Activated CD8-positive, alpha-beta memory T cell treated with anti-CD3 and anti-CD28 coated beads for 1 hour (primary cell): ENCODE measurements at places on chromosomes 1 and 21.

- DNase-seq, result no peak
These were observed 34.5 kb downstream of the EBNA1BP2 start for GRCh38 chr1:43137445-43138052.

DNA sequence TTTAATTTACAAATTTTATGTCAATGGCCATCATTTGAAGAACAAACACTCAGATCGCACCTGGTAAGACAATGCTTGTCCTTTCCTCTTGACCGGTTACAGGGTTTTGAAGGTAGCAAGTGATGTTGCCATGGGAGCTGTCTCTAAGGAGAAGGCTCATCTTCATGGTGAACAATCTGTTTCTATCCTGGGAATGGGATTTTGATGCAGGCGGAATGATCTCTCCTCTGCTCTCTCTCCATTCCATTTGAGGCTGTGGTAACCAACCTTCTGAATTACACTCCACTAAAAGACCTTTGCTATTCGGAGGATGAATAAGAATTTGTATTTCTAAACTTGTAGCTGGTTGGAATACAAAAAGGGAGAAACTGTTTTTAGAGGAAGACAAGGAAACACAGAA is 57.9 kb upstream of the SLC5A9 start:
- DNase-seq, result no peak

- no peak for DNase-seq
These were observed 92.4 kb upstream of the PGBD5 start for GRCh38 chr1:230518511-230518910.

DNA sequence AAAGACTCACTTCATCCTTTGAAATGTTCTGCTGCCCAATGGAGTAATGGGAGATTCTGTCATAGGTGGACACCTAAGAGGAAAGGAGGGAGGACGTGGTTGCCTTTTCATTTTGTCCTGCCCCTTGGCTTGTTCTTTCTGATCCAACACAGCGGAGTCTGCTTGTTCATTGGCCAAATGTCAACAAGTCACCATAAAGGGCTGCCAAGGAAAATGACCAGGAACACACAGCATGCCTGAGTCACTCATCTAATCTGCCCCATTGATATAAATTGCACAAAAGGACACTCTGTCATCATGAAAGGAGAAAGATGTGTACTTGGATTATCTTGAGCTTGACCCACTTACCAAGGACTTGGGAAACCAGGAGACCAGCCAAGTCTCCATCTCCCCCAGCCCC is 422.9 kb downstream of the SETD4 start:
- DNase-seq, result no peak

GRCh38 chr1:7810395-7810794 is 26.3 kb downstream of the PER3 start:
- no peak for DNase-seq

DNA sequence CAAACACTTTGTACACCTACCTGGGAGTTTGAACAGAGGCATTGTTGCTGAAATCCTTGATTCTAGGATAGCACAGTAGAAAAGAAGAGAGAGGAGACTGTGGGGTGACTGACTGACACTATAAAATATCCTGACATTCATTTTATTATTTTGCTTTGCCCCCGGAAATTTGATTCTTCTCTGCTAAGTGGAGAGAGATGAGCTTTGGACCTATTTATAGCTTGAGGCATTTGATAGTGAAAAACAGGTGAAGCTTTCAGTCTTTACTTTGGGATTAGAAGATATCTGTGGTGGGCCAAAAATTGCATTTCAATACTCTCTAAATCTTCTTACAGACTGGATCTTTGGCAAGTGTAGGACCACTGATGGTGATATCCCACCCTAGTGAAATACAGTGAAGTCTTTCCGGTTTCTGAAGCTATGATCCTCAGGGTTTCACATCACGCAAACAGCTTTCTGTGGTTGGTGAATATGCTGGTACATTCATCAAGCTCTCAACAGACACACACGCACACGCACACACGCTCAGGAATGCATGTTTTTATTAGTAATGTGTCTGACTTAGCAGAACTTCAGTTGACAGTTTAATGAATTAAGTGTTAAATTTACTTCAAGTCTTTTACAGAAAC is at the start of gene AMPD1:
Gene AMPD1, minus strand, starts transcription at position 117 of the 629 bp plus-strand sequence. Its CDS starts 75 bp downstream, at position 42.
- no peak for DNase-seq

DNA sequence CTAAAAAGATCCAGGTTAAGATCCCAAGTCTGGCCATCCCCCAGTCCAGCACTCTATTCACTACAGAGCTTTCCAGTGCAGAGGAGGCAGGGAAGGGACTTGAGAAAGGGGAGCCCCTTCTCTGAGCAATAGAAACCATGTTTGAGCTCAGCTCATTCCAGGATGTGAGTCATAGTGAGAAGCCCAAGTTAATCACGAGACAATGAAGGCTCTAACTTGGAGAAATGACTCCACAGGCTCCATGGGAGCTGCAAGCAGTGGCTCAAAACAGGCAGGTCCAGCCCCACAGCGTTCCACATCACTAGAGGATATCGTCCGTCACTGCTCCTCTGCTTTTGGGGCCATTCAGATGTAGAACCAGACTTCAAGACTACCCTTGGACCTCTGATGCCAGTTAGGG is 59.1 kb downstream of the CAMK2N1 start:
- no peak for DNase-seq

GRCh38 chr21:17786851-17787181 is 32.3 kb downstream of the C21orf91 start:
- DNase-seq, result no peak

GRCh38 chr1:92944901-92945747 is 16.1 kb downstream of the DIPK1A start:
- DNase-seq, result no peak
